AG20443 (cell line): ENCODE measurements at places on chromosomes 5 and 9.

- DNase-seq: peak; percentile 85
Observed at GRCh38 chr5:155728146-155728856, 598.7 kb upstream of the SGCD start.

- DNase-seq: no peak
Observed at GRCh38 chr9:107410420-107410819, 79.1 kb downstream of the KLF4 start.

DNA sequence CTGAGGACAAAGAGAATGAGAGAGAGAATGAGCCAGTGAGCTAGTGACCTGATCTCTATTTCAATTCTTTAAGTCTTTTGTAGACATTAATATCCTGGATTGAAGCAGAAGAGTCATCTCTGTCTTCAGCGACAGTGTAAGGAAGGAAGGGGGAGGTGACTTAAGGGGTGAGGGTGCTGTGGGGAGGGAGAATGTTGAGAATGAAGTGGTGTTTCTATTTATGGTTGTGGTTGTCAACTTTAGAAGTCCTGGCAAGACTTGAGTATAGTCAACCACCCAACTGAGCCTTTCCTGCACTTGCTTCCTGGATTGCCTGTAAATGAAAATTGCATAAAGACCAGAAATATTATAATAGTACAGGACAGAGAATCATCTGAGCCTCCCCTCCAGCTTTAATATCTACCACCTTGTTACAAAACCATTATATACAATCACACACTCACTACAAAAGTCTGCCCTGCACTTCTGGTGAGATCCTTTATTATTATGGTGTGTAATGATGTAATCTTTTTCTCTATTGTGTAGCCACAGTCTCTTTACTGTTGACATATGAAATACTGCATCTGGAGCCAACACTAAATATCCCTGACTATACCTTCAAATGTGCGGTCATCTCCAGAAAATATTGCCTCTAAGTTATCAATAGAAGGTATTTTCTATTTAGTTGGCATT, 91.7 kb downstream of the NTRK2 start:
- DNase-seq: no peak

DNA sequence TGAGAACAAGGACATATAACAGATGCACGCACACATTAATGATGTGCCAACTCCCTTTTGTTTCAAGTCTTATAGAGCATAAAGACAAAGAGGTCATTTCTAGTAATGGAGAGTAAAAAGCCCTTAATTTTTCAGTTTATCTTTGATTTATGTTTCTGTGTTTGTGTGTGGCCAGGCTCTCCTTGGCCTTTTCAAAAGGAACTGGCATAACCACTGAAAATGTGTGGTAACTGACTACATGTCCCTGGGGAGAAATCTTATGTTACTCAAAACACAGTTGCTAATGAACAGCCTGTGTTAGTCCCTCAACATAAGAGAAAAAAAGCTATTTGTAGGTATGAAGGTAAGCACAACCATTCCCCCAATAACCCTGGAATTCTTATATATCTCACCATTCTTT, 47.6 kb upstream of the SHOC1 start:
- DNase-seq: peak; percentile 46

- no peak for DNase-seq
Observed at GRCh38 chr9:2838371-2839000, 5.4 kb downstream of the PUM3 start.
